Stimulated activated CD8-positive, alpha-beta memory T cell treated with anti-CD3 and anti-CD28 coated beads, Interleukin-15, amount 100 ng/mL, for 24 hours (primary cell): ENCODE measurements at places on chromosomes 3 and 15.

GRCh38 chr15:101570241-101570640 is 80.7 kb upstream of the PCSK6 start:
- no peak for DNase-seq

- DNase-seq: no peak
Measured at GRCh38 chr3:161540594-161540993, 44.0 kb downstream of the OTOL1 start.

GRCh38 chr3:160980740-160981139 is 124.4 kb downstream of the B3GALNT1 start:
- DNase-seq: no peak

- no peak for DNase-seq
Measured at GRCh38 chr3:39712413-39713048, 96.9 kb upstream of the MYRIP start.

- DNase-seq: no peak
Measured at GRCh38 chr15:58003810-58004209, 61.7 kb downstream of the ALDH1A2 start.

DNA sequence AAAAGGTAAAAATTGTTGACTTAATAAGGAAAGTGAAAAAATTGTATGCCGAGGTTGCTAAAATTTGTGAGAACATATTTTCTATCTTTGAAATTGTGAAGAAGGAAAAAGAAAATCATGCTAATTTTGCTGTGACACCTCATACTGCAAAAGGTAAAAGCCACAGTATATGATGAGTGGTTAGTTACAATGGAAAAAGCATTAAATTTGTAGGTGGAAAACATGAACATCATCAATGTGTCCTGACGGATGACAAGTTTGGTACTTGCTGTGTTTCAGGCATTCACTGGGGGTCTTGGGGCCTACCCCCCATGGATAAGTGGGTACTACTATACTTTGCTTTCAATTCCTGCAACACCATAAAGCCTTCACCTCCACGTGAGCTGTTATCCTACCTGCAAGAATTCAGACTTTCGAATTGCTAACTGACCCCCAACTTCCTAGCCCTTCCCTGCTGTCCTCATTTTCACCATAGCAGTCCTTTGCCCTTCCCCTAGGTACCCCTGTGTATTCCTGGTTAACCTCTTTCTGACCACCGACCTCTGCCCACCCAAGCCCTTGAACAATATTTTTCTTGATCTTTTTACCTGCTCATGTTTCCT is 62.4 kb downstream of the RAB7A start:
- no peak for DNase-seq

DNA sequence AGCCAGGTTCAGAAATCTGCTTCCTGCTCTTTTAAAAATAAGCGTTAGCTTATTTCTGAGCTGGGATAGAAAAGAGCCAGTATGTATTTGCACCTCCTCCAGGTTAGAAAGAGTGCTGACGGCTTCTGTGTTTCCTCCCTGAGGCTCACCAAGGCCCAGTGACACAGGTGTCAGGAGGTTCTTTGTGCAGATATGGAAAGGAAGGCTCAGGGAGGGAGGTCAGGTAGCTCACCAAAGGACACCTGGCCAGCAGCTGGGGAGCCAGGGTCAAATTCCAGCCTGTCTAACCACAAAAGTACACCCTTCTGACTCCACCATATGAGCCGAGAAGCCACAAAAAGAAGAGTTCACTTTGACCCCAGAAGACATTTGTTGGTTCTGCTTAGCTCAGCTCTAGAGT is 201.0 kb upstream of the WNT5A start:
- no peak for DNase-seq

- DNase-seq: no peak
Measured at GRCh38 chr15:100241572-100242482, 99.9 kb downstream of the ADAMTS17 start.
